ENCODE measurements at places on chromosomes 12 and 14.

DNA sequence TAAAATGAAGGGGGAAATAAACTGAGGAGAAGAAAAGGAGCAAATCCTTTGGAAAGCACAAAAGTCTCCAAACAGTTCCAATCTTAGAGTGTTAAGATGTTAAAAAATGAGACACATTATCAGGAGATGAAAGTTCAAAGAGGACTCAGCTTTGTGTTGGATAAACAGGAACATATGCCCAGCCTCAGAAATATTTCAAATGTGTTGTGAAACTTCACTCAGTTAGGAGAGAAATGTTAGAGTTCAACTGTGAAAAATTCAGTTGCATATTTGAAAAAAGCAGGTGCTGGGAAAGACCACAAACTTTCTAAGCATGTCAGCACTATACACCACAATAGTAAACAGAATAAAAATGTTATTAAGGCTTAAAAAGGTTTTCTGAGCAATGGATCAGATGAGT lies 136.8 kb upstream of the PRKD1 start:
- DNase-seq, result no peak

DNA sequence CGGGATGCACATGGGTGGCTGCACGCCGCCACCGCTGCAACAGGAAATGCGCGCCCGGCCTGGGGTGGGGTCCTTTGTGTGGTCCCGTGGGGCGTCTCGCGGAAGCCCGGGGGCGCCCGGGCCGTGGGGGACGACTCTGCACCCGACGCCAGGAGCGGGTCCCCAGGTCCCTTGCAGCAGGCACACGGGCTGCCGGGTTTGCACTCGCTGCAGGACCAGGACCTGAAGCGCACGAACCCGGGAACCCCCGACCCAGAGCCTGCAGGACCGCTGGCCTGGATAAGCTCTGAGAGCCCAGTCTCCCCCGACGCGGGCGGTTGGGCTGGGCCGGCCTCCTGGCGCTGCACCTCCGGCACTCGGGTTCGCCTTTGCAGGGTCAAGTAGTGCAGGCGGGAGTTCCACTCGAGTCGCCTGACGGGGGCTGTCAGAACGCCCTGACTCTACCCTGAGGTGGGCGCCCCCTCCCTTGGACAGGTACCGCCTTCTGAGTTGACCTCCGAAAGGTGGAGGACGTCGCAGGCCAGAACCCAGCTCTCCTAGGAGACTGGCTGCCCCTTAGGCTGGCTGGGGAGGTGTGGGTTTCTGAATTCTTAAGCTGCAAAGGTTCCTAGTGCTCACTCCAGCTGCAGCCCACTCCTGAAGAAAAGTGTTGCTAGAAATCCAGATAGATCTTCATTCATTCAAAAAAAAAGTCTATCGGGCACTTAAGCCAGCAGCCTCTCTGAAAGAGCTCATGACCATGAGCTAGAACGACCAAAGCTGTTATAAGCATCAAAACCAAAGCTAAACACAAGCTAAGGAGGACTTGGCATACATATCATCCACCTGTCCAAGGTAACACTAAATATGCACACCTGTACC lies 68.0 kb downstream of the RNF34 start:
- DNase-seq, result no peak

DNA sequence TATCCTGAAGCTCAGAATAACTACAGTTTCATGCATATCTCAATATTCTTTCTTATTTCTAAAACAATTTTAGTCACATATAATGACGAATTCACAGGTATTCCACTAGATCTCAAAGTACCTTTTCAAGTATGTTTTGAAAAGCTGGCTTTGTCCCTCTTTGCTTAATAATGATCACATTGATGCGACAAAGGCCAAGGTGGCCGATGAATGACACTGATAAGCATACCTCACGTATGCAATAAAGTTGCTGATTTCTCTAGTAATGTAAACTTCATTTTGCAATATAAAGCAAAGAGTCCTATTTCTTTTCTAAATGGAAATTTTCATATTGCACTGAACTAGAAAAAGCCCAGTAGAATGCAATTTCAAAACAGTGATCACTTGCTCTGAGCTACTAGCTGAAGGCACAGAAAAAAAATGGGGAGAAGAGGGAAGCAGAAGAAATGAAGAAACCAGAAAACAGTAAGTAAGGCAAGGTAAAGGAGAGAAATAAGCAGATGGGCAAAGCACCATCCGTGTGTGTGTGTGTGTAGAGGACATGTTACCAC lies 29.3 kb downstream of the FGD6 start:
- no peak for DNase-seq

GRCh38 chr12:4148418-4149056 lies 125.0 kb upstream of the CCND2 start:
- no peak for DNase-seq

DNA sequence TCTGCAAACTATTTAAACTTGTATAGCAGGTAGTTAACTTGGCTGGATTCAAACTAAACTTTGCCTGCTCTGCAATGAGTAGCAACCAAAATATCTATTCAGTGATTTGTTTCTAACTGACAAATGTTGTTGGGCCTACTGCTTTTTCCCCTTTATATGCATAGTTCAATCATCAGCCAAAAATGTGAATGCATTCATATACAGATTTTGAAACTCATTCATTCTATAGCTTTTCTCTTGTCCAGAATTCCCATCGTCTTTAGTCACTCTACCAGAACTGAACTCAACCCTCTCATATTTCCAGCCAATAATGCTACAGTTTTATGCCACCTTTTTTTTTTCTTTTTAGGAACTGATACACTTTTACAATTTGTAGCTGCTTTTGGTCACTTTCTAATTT lies 599.8 kb downstream of the RPL10L start:
- DNase-seq, result no peak

- DNase-seq, result no peak
Observed at GRCh38 chr12:2378835-2379330, 326.1 kb downstream of the CACNA1C start.

DNA sequence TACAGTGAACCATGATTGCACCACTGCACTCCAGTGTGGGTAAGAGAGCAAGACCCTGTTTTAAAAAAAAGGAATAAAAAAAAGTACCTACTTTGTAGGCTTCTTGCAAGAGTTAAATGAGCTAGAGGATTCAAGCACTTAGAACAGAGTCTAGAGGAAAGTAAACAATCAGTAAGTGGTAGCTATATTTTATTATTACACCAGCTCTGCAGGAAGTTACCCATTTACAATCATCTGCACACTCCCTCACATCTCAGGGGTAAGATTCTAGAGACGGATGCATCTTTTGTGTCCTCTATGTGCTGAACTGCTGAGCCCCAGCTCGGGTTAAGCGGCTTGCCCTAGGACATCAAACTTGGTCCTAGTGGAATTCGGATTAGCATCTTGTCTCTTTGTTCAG lies 67.3 kb downstream of the KCNK10 start:
- DNase-seq, result no peak

DNA sequence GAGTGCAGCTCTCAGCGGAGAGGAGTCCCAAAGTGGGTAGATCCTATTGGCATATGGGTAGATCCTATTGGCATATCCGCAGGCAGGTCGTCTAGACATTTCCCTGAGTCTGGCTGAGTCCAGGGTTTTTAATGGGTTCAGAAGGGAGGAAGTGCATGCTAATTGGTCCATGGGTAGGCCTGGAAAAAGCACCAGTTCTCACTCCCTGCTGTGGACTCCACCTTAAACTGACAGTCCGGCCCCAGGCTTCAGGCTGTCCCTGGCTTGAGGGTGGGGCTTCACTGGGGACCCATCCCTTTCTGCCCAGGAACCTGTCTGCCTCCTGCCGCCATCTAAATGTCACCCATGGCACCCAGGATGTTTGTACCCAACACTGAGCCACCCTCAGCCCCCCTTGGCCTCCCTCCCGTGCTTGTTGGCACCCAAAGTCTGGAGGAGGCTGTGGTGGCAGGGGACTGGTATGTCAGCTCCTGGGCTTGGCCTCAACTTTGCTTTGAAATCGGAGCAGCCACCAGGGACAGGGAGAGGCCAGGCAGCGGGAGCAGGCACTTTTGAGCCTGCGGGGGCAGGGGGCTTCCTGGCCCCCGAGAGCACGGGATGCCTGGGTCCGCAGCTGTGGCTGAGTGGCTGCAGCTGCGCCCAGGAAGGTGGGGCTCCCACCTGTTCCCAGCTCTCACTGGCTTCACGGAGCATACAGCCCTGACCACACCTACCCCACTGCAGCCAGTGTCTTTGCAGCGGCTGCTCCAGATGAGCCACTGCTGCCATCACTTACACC lies 29.6 kb upstream of the YAF2 start:
- DNase-seq, result no peak

DNA sequence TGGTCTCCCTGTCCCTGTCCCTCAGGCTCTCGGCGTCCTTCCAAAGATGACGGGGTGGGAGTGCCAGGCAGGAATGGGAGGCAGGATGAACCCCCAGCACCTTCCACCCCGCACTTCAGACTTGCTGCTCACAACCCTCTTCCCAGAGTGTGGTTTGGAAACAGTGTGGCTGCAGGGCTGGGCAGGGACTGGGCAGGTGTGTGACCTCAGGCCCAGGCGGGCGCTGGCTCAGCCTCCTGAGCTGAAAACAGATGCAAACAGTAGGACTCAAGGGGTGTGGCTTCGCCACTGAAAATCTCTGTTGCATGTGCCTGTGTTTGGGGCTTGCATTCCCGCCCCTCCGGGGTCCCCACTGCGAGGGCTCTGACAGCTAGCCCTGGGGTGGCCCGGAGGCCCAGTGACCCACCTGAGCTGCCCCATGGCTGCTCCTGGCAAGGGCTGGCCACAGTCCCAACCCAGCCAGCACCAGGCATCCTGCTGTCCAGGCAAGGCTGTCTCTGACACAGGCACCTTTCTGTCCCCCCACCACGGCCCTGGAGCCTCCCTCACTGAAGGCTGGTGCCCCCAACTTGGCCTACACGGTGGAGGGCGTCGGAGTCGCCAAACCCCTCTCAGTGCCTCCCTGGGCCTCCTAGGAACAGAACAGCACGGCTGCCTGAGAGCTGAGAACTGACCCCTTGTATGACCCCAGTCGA lies 46.1 kb downstream of the BEGAIN start:
- DNase-seq, result no peak

- no peak for DNase-seq
Observed at GRCh38 chr14:74425525-74426201, 347 bp downstream of the SYNDIG1L start.

DNA sequence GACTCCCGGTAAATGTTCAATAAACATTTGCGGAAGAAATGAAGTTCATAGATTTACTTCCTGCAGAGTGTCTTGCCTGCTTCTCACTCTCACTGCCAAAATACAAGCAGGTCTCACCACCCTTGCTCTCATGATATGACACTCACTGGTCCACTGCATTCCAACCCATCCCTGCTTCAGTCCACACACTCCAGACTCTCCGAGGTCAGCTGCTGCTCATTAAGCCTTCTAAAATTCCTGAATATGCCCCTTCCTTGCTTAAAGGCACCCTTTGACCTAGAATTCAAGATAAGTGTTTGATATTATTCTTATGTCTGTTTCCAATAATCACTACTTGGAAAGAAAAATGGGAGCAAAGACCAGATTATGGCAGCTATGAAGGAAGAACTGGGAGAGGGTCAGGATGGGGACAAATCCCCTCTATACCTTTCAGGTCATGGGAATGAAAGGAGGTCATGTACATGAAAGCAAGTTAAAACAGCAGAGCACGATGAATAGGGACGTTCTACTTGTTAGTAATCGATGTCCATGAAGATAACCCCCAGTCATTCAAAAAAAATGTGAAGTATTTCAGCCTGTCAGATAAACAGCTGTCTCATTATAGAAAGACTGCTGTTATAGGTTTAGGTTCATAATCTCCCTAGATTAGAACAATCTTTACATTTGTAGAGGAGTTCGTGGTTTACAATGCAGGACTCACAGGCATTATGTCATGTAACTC lies 10.5 kb upstream of the NID2 start:
- DNase-seq, result no peak

DNA sequence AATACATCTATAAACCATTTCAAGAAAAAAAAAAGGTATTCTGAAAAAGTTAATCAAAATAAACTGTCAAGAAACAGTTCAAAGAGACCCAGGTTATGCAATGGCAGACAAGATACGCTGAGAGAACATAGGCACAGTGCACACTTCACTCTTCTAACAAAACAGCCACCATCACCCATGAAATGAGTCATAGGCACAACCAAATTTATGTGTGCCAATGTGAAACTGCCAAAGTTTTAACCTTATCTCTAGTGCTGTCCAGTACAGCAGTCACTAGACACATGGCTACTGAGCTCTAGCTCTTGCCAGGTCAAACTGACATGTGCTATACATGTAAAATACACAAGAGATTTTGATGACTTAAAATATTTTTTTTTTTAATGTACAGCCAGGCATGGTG lies 1.4 kb downstream of the CEP128 start:
- no peak for DNase-seq

DNA sequence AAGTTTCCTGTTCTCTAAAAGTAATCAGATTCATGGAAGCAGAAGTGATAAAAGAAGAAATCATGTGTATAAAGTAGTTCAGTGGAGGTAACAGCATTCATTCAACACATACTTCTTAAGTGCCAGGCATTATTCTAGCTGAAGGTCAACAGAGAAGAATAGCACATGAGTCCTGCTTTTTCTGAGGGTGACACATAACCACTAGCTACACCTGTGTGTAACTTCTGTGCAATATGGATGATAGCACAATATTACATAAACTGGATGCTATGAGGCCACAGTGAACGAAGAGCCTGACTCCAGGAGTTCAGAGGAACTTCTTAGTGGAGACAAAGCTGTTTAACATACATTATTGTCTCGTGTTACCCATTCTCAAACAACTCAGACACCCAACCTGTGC lies 114.3 kb upstream of the PCED1B start:
- no peak for DNase-seq

DNA sequence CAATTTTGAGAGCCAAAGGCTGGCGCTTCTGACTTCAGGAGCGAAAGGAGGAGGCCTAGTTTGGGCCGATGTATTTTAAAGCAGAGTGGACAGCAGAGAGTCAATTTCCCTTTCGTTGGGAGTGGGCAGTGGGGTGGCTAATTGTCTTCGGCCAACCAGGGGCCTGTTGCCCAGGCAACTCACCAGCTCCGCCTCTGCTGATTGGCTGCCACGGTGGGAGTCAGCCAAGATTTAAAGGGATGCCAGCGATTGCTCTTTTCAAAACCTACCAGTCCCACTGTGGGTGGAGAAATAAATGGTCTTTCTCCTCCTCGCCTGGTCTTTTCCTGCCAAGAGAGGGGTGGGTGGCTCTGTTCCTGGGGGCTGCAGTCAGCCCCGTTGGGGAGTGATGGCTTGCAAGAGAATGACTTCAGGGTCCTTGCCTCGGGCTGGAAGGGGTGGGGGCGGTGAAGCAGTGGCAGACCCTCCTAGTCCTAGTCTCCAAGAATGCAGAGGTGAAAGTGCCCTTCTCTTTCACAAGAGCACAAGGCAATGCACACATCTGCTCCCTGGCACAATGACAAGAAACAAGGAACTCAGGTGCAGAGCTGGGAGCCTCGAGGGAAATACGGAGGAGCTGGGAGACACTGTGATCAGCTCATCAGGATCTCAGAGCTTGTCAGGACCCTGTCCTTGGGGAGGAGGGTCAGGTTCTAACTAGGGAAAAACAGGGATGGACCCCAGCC lies 37.7 kb downstream of the RASAL1 start:
- DNase-seq, result no peak

DNA sequence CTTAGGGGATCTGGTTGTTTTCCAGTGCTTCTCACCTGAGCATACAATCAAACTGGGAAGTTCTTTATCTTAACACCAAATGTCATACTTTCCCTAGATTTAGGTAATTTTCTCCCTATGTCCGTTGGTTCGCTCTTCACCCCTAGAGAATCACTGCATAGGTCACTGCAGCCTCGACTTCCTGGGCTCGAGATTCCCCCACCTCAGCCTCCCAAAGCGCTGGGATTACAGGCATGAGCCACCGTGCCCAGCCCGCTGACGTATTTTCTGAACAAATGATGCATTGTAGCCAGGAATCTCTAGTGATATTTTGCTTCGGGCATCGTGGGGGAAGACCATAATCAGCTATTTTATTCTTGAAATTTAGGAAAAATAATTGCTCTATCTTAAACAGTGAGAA lies 1.1 kb upstream of the RPL41 start:
- no peak for DNase-seq

GRCh38 chr12:93563807-93564538 lies 8.5 kb upstream of the SOCS2 start:
- no peak for DNase-seq
